Renal cortex interstitium (tissue), 15 donors: ENCODE measurements at places on chromosomes 2 and 18. TPM values are rescaled to one million over a fixed set of nuclear protein-coding genes. Genes with fewer than 3 reads are reported as not detected.

GRCh38 chr2:109549016-109549590, 64.7 kb downstream of the SEPTIN10 start:
- no peak for DNase-seq

- DNase-seq = no peak
These were observed 820.0 kb downstream of the CPS1 start for GRCh38 chr2:211376410-211376809.

DNA sequence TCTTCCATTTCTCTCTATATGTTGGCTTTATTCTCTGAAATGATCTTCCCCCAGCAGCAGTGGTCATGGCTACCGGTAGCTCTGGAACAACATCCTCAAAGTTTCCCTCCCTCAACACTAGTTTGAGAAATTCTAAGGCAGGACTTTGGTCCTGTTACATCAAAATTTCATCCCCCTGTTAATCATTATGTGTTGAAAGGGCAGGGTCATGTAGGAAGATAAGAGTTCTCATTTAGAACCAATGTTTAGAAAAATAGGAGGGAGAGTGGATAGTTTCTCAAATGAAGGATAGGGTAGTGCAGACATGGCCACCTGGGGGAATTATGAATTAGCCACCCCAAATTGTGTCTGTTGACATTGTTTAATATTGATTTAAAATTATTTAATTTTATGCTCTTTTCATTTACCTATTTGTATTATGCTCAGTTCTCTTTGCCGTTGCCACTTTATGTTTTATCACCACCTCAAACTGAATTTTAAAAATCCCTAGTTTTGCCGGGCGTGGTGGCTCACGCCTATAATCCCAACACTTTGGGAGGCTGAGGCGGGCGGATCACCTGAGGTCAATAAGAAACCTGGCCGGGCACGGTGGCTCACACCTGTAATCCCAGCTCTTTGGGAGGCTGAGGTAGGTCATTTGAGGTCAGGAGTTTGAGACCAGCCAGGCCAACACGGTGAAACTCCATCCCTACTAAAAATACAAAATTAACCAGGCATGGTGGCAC, 22.3 kb downstream of the EML4 start:
- no peak for DNase-seq

GRCh38 chr2:20094142-20094755, 42.8 kb upstream of the LAPTM4A start:
- no peak for DNase-seq

DNA sequence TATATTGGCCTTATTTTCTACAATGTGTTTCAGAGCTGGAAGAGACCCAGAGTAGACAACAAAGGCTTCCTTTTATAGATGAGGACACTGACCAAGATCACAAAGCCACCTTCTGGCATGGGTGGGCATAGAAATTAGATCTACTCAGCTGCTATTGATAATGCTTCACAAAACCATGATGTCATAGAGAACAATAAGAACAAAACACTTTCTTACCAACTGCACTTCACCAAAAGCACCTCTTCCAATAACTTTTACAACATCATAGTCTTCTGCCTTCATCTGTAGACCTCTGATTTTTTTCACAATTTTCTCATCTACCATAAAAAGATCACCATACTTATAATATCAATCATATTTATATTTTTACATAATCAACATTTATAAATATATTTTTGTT, 58.1 kb downstream of the ROCK2 start:
- DNase-seq = no peak

The CTAGE1 gene
- polyA plus RNA-seq = 0.06 TPM

DNA sequence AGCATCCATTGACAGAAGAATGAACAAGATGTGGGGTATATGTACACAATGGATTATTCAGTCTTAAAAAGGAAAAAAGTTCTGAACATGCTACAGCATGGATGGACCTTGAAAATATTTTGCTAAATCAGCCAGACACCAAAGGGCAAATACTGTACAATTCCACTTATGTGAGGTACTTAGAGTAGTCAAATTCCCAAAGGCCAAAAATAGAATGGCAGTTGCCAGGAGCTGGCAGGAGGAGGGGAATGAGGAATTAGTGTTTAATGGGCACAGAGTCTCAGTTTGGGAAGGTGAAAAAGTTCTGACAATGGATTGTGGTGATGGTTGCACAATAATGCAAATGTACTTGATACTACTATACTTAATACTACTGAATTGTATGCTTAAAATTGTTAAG, 193.2 kb downstream of the MBD2 start:
- DNase-seq = no peak

The EIF2B4 gene
- 52.3 TPM for polyA plus RNA-seq

DNA sequence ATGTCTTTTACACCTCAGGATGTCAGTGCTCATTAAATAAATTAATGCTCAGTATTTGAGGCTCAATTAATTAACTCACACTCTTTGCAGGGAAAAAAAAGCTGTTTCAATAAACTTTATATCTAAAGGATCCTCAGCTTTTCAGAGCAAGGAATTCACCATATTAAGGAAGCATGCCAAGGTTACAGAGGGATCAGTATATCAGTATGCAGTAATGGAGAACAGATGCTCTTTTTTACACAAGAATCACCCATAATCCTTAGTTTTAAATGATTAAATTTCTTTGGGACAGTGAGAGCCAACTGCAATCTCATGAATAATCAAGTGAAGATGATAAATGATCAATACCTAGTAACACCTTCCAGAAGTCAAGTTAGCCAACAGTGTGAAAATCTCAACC, 14.9 kb upstream of the LCT start:
- no peak for DNase-seq

The DNER gene
- polyA plus RNA-seq = 61.3 TPM

- no peak for DNase-seq
These were observed 74.1 kb downstream of the VAPA start for GRCh38 chr18:9987931-9988330.

DNA sequence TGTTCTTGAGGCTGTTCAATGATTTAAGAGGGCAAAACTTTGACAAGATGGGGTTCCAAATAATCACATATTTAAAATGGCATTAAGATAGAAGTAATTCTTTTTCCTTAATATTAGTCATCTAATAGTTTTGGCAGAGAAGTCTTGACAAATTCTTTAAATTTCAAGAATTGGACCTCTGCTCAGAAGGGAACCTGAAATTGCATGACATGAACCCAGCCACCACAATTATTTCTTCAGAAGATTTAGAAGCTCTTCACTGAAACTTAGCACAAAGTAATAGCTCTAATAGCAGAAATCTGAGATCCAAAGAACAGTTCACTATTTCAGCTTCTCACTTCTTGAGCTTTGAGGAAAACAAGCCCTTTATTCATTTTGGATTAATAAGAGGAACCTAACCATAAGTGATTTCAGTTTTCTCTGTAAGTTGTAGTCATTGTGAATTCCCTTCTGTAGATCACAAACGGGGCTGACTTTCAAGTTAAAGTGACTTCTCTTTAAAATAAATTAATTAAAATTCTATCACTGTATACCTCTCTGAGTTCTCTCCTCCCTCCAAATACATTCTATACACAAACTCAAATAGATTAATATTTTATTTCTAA, 100.6 kb upstream of the ITGA4 start:
- no peak for DNase-seq

DNA sequence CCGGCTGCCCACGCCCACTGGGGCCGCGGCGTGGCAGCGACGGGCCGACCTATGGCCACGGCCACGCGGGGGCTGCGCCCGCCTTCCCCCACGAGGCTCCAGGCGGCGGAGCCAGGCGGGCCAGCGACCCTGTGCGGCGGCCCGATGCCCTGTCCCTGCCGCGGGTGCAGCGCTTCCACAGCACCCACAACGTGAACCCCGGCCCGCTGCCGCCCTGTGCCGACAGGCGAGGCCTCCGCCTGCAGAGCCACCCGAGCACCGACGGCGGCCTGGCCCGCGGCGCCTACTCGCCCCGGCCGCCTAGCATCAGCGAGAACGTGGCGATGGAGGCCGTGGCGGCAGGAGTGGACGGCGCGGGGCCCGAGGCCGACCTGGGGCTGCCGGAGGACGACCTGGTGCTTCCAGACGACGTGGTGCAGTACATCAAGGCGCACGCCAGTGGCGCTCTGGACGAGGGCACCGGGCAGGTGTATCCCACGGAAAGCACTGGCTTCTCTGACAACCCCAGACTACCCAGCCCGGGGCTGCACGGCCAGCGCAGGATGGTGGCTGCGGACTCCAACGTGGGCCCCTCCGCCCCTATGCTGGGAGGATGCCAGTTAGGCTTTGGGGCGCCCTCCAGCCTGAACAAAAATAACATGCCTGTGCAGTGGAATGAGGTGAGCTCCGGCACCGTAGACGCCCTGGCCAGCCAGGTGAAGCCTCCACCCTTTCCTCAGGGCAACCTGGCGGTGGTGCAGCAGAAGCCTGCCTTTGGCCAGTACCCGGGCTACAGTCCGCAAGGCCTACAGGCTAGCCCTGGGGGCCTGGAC, 253.2 kb downstream of the GLI2 start:
- no peak for DNase-seq

- no peak for DNase-seq
These were observed 418.1 kb upstream of the DCC start for GRCh38 chr18:51921862-51922261.

GRCh38 chr2:213722565-213722964, 438.3 kb downstream of the SPAG16 start:
- DNase-seq = no peak

GRCh38 chr2:98461498-98462049, 16.9 kb downstream of the INPP4A start:
- DNase-seq = no peak

The EGR4 gene
- not detected for polyA plus RNA-seq

- DNase-seq = no peak
These were observed 34.3 kb downstream of the CRACDL start for GRCh38 chr2:98901702-98902101.

DNA sequence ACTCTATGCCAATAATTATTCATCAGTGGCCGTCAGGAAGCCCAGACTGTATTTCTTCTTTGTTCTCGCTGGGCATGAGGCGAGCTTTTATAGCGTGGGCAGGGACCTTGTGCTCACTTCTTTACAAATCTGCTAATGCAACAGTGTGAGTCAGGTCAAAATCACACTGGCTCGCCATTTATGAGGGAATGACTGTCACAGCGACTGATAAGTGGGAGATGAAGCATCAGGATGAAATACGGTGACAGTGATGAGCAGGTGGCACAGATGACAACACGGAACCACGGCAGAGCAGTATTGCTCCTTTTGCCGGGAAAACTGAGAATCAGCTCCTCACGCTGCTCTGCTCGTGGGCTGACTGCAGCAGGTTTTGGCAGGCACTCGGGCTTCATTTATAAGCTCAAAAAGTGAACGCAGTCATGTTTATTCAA, 20.5 kb downstream of the TYMS start:
- no peak for DNase-seq

DNA sequence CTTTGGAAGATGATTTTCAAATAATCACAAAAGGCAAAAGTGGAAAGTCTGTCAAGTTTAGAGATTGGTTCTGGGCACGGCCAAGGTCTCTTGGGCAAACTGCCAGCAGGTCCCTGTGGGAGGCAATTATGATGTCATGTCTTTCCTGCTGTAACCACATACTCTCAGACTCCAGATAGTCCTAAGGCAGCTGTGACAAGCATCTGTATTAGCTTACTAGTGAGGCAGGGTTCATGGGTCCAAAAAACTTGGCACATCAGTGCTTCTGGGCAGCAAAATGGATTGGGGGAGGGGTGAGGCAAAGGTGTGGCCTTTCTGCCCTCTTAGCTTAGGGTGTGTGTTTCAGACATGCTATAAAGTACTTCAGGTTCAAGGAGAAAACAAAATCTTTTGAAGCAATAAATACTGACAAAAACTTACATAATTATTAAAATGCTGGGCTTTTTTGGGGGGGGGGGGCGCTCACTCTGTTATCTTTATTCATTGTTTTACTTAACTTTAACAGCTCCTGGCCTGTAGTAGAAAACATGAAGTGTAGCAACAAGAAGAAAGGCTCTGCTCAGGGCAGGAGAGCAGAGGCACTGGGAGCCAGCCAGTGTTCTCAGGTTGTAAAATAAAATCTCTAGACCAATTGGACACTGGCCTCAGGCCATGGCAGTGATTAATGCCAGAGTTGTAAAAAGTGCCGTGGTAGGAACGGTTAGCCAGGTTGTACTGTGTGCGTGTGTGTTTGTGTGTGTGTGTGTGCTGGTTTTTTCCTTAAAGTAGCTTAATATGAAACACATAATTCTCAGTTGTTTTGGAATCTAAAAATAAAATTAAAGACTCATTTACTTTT, 14.3 kb upstream of the TANC1 start:
- no peak for DNase-seq

GRCh38 chr2:195561116-195561921, 95.7 kb upstream of the SLC39A10 start:
- no peak for DNase-seq

DNA sequence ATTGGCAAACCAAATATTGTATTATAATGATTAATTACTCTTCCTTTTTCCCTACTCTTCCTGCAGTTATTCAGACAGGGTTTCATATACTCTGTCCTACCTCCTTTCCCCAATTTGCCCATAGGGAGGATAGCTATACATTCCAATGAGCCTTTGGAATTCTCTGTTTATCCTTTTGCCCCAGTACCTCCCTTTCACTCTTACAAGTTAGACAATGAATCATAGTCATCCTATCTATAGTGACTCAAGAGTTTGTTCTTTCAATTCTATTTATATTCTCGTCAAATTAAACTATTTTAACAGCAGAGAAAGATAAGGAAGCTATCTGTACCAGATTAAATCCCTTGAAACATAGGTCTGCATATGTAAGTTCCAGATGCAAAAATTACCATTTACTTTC, 437.5 kb downstream of the NR4A2 start:
- DNase-seq = no peak
